ENCODE measurements at places on chromosomes 3 and 15. TPM values are rescaled to one million over a fixed set of nuclear protein-coding genes. Genes with fewer than 3 reads are reported as not detected.

- no peak for DNase-seq
- H3K4me1 ChIP-seq = peaks cover 3% of the 10 kb centered on the region
- no peaks in the 10 kb centered on the region for H3K27me3 ChIP-seq
- peaks cover 51% of the 10 kb centered on the region for H3K36me3 ChIP-seq
Observed at GRCh38 chr15:22939652-22940061, 40.5 kb downstream of the CYFIP1 start.

DNA sequence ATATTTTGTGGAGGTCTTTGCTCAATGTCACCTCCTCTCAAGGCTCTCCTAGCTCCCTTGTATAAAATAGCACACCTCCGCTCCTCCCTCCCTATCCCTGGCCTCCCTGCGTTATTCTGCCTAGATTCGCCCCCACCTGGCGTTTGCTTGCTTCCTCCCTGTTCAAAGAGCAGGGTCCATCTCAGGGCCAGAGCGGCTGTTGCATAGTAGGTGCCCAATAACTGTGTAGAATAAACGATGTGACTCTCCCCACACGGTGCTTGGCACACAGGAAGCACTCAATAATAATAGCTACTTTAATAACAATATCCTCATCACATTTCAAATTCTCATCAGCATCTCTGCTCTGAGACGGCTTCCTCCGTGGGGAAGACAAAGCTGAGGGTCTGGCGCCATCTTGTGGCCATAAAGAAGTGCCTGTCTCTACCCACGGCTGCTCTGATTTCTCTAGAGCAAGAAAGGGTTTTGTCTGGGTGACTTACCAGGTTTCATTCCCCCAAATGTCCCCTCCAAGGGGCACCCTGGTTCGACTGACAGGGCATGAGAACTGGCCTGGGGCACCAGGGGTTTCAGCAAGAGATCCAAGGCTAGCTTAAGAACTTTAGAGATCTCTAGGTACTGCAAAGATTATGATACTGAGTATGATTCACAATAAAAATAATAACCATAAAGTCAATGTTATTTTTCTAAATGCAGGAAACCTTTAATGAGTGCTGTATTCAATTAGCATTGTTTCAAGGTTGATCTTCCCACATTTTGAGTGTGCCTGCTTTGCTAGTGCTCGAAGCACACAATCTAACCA is 16.1 kb downstream of the CD276 start:
- H3K4me3 ChIP-seq = no peak overlapping the region
- peaks cover 13% of the 10 kb centered on the region for H3K36me3 ChIP-seq
- no peaks in the 10 kb centered on the region for H3K27me3 ChIP-seq
- no peak overlapping the region for H3K27ac ChIP-seq
- peak; percentile 35 for DNase-seq

DNA sequence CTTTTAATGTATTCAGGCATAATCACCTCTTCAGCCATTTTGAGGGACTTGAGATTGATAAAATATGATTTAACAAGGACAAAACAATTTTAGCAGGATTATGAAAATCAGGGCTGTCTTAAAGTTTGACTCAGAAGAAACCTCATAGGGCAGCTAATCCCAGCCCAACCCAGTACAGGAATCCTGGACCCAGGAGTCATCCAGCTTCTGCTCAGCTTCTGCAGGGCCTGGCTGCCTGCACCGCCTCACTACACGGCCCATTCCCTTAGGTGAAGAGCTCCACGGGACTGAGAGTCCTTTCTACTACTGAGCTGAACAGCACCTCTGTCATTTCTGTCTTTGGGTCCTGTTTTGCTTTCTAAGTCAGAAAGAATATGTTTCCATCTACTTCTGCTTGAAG is 37.5 kb downstream of the ARHGAP31 start:
- H3K27me3 ChIP-seq = no peaks in the 10 kb centered on the region
- no peak overlapping the region for H3K27ac ChIP-seq
- DNase-seq = no peak

DNA sequence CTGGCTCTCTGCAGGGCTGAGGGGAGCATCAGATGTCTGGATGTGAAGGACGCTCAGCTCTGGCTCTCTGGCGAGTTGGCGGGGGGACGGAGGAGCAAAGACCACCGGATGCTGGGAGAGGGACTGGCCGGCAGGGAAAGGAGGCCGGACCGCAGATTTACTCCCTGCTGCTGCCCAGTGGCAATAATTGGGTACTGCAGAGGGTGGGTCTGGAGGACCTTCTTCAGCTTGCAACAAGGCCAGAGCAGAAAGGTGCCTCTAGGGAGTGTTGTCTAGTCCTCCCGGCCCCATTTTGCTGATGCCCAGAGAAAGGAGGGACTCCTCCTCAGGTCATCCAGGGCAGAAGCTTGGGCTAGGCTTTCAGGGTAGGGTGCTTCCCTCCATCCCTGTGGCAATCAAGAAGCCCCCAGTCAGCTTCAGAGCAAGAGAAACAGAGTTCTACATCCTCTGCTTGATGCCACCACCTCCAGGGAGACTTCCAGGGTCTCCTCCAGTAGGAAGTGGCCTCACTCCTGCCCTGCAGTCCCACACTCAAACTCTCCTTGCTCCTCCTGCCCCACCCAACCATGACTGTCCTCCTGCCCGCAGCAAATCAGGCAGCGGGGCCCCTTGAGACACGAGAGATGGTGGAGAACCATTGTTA is 20.3 kb upstream of the CSPG4 start:
- H3K36me3 ChIP-seq = no peaks in the 10 kb centered on the region
- peaks cover 15% of the 10 kb centered on the region for H3K4me1 ChIP-seq
- H3K4me3 ChIP-seq = no peak overlapping the region
- DNase-seq = no peak
- no peaks in the 10 kb centered on the region for H3K27me3 ChIP-seq

DNA sequence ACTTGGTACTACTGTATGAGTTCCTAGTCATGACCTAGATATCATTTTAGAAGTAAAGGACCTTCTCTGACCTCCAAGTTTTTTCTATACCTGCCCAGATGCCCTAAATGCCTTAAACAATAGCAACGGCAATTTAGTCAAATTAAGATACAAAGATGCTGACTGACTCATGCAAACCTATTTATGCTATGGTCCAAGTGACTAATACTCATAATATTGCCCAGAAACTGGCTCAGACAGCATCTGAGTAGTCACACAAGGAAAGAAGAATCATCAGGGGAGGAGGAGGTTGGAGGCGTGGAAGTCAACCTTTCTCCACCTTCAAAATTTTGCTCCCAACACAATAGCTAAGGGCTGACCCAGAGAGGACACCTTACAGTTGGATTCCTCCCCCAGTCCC is 6.8 kb downstream of the FYCO1 start:
- peaks cover 88% of the 10 kb centered on the region for H3K4me1 ChIP-seq
- DNase-seq = no peak
- peak overlapping the region; percentile 100 for H3K27ac ChIP-seq
- H3K27me3 ChIP-seq = no peaks in the 10 kb centered on the region
- H3K36me3 ChIP-seq = no peaks in the 10 kb centered on the region

DNA sequence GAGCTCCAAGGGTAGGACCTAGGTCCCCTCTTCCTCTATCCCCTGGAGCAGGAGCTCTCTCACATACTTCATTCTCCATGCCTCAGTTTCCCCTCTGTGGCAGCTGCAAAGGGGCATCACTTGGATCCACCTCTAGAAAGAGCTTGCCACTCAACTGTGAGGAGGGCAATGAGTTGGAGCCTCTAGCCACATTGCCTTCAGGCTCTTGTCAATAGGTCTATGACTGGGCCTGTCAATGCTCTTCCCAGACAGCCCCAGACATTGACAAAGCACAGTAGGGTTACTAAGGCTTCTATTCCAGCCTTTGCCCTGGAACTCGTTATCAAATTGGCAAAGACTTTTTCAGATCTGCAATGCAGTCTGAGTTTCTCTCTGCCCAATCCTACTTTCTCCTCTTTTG is 4.4 kb upstream of the VIPR1 start:
- H3K27ac ChIP-seq = no peak overlapping the region
- peaks cover 17% of the 10 kb centered on the region for H3K4me1 ChIP-seq
- no peak for DNase-seq
- no peak overlapping the region for H3K4me3 ChIP-seq

GRCh38 chr3:23431764-23432163 is 228.6 kb downstream of the UBE2E2 start:
- DNase-seq = no peak
- no peak overlapping the region for H3K27ac ChIP-seq
- no peaks in the 10 kb centered on the region for H3K27me3 ChIP-seq
- H3K36me3 ChIP-seq = no peaks in the 10 kb centered on the region
- no peaks in the 10 kb centered on the region for H3K4me1 ChIP-seq

DNA sequence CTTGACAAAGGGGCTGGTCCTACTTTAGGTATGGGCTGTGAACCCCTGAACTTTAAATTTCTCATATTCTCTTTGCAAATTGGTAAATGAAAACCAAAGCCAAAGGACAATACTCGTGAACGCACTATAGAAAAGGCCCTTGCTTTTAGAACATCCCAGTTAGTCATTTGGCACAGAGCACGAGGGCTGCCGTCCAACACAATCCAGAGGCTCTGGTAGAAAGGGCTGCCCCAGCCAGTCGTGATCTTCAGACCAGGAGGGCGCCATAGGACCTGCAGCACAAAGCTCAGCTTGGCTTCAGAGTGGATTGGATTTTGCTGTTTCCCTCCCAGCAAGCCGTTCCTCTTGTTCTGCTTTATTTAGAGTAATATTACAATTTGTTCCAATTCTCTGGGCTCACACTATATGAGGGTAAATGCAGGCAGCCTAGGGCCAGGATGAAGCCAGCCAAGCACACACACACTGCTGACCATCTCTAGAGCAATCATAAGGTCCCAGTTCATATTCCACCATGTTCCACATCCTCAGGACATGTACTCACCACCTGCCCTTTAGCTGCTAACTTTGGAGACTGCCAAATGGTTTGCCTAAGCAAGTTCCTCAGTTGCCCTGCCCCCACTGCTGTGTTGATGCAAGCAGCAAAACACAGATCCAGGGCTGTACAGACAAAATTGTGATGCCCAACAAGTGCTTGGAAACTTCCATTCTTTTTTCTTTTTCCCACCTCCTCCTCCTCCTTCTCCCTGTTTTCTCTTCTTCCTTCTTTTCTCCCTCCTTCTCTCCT is 6.0 kb upstream of the BFSP2 start:
- H3K27me3 ChIP-seq = no peaks in the 10 kb centered on the region
- no peaks in the 10 kb centered on the region for H3K36me3 ChIP-seq
- H3K4me1 ChIP-seq = no peaks in the 10 kb centered on the region
- DNase-seq = no peak
- H3K4me3 ChIP-seq = no peak overlapping the region
- H3K27ac ChIP-seq = no peak overlapping the region

GRCh38 chr15:62920682-62921502 is 121.7 kb upstream of the TPM1 start:
- no peaks in the 10 kb centered on the region for H3K36me3 ChIP-seq
- no peak for DNase-seq
- peak overlapping the region; percentile 13 for H3K27ac ChIP-seq
- H3K4me1 ChIP-seq = peaks cover 6% of the 10 kb centered on the region
- H3K4me3 ChIP-seq = no peak overlapping the region

DNA sequence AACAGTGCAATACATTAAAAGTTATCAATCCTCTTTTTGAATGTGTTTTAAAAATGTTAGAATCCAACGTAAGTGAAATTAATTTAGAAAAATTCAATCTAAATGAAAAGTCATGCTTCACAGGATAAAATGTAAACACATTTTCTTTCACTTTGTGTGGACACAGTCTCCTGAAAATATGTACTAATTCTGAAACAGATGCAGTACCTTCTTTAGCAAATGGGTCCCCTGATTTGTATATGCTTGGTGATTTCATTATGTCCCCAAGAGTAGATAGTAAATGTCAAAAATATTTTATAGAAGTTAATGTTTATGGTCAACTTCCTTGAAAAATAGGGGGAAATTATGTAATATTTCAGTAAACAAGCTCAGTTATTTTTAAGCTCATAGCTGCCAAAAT is 28.9 kb downstream of the FOXP1 start:
- peaks cover 23% of the 10 kb centered on the region for H3K4me1 ChIP-seq
- H3K27ac ChIP-seq = no peak overlapping the region
- H3K36me3 ChIP-seq = no peaks in the 10 kb centered on the region
- no peak for DNase-seq
- no peak overlapping the region for H3K4me3 ChIP-seq

DNA sequence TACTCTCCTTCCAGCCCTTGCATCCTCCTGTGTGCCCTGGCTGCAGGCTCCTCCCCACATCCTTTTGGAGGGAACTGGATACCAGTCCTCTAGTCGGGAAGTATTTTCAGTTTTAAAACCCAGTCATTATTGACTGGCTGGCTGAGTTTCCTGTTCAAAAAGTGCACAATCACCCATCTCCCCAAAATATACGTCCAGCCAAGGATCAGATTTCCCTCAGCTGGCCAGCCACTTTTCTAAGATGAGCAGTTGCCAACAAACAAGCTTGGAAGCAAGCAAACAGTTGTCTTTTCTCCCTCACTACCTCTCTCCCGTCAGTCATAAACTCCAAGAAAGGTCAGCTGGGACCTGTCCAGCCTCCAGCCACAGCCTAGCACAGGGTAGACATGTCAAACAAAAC is 147.7 kb upstream of the GALNT15 start:
- H3K4me3 ChIP-seq = no peak overlapping the region
- no peaks in the 10 kb centered on the region for H3K4me1 ChIP-seq
- DNase-seq = no peak
- H3K27me3 ChIP-seq = no peaks in the 10 kb centered on the region
- no peak overlapping the region for H3K27ac ChIP-seq

- no peaks in the 10 kb centered on the region for H3K36me3 ChIP-seq
- no peaks in the 10 kb centered on the region for H3K4me1 ChIP-seq
- H3K27ac ChIP-seq = no peak overlapping the region
- no peaks in the 10 kb centered on the region for H3K27me3 ChIP-seq
- DNase-seq = no peak
Observed at GRCh38 chr3:18283680-18284079, 141.5 kb downstream of the SATB1 start.

DNA sequence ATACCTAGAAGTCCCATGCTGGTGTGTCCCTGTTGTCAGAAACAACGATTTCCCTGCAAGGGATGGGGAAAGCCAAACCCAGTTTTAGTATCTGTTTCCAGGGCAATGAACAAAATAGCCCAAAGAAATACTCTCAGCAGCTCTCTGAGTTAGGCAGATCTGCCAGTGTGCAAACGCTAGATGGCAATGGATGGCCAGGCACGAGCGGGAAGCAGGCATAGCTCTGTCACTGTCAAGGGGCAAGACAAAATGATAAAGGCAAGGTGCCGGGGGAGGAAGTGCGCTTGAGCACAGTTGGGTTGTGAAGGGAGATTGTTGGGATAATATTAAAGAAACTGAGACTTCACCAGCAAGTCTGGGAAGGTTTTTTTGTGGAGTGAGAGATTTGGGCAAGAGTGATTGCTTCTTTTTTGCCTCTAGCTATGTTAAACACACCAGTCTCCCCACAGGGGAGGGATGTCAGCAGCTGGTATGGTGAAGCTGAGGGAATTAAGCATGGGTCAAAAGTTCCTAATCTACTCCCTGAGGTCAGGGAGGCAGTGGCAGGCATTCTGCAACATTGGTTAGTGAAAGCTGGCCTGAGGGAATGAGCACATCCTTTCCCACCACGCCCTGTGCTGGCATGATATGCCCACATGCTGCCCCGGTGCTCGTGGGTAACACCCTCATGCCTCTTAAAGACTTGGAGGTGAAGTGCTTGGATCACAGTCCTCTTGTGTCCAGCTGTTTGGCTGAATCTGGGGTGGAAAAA is 117.5 kb downstream of the PDCD6IP start:
- H3K4me3 ChIP-seq = no peak overlapping the region
- DNase-seq = no peak
- no peak overlapping the region for H3K27ac ChIP-seq
- H3K36me3 ChIP-seq = no peaks in the 10 kb centered on the region

- no peak overlapping the region for H3K4me3 ChIP-seq
Observed at GRCh38 chr15:70627734-70628548, 135.4 kb downstream of the UACA start.

Gene TLR9
- total RNA-seq = not detected

Gene NEK4
- total RNA-seq = 24.4 TPM

Gene LRTM1
- not detected for total RNA-seq

Gene GOLGA8M
- total RNA-seq = 0.81 TPM

Gene PLIN1
- 24.2 TPM for total RNA-seq

Gene MORC1
- total RNA-seq = not detected

Gene IQGAP1
- total RNA-seq = 340 TPM

Gene OIP5
- total RNA-seq = not detected

Measured in thoracic aorta (tissue), 2 donors.